ENCODE measurements at places on chromosomes 12 and 14.
A peak's percentile ranks its signal among the peaks of the same experiment; 100 is the strongest.

DNA sequence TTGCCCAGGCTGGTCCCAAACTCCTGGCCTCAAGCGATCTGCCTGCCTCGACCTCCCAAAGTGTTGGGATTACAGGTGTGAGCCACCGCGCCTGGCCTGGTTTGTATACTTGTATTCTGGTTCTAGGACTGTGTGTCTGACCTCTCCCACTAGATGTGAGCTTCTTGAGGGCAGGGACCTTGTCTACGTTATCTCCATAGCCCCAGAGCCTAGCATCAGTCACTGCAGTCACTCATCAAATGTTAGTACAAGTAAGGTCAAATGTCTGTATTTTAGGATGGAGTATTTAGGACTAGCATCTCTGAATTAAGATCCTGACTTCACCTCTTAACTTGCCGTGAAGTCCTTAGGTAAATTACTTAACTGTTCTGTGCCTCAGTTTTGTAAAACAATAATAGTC is 2.9 kb downstream of the RILPL2 start:
- peaks cover 50% of the 10 kb centered on the region for H3K4me1 ChIP-seq
- H3K36me3 ChIP-seq = peaks cover 24% of the 10 kb centered on the region
- H3K27me3 ChIP-seq = no peaks in the 10 kb centered on the region
- DNase-seq = no peak

GRCh38 chr12:20264608-20265114 is 103.7 kb upstream of the PDE3A start:
- H3K27ac ChIP-seq = no peak overlapping the region
- DNase-seq = no peak
- H3K4me1 ChIP-seq = no peaks in the 10 kb centered on the region
- no peak overlapping the region for H3K4me3 ChIP-seq
- no peaks in the 10 kb centered on the region for H3K36me3 ChIP-seq

DNA sequence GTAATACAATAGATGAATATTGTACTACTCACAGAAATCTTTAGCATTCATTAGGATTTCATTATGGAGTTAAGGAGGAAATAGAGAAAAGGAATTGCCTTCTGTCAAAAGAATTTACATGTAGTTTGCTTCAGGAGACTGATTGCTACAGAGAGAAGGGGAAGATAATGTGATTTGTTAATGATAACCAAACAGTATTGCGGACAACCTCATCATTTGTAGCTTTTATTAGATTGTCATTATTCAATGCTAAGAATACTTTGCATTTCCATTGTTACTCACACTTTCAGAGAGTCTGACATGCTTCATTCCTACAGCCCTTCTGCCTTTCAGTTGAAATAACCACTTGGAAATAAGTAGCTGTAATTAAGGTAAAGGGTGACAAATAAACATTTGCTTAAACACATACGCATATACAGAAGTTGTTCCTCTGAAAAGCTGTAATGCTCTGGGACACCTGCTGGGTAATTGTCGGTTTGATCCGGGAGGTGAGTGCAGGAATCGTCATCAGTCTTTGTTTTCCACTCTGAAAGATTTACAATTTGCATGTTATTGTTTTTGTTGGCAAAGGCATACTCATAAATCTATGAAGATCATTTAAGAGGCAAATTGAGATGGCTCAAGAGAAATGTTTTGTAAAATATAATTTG is 600.2 kb downstream of the TRHDE start:
- DNase-seq = no peak
- H3K4me3 ChIP-seq = no peak overlapping the region
- H3K27me3 ChIP-seq = no peaks in the 10 kb centered on the region

DNA sequence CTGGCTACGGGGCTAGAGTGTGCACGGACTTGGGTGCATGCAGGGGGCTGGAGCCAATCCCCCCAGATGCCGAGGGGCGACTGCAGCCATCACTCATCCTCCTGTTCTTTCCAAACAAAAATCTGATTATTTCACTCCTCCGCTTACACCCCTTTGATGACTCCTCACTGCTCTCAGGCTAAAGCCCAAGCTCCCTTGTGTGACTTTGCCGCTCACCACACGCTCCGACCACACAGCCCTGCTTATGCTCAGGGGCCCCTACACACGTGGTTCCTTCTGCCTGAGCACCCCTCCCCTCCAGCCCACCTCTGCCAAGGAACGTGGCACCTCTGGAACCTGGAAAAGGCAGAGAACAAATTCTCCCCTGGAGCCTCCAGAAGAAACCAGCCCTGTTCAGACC is 13.7 kb downstream of the CHFR start:
- H3K27ac ChIP-seq = peak overlapping the region; percentile 23
- H3K36me3 ChIP-seq = peaks cover 39% of the 10 kb centered on the region
- no peaks in the 10 kb centered on the region for H3K27me3 ChIP-seq
- peaks cover 19% of the 10 kb centered on the region for H3K4me1 ChIP-seq
- no peak for DNase-seq

DNA sequence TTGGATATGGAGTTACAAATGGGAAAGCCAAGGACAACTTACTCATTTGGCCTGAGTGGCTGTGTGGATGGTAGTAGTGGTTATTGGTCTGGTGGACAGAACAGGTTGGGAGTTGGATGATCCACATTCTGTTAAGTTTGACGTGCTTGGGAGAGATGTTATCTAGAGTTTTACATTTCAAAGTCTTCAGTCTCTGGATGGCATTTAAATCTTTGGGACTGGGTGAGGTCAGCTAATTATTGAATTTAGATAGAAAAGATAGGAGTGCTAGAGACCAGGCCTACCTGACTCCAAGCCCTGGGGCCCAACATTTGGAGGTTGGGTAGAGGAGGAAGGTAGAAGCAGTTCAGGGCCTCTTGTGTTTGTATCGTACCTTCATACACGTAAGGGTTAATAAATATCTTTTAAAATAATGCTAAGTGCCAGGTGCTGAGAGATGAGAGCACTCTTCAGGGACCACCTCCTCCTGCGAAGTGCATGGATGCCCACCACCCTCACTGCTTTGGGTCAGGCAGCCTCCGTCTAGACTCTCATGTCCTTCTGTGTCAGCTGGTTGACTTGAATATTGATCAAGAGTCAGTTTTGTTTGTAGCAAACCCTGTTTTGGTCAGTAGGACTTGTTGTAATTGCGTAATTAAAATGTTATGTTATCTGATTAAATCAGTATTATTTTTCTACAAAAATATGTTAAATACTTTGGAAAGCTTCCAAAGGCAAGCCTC is 460.4 kb upstream of the RGS6 start:
- peaks cover 67% of the 10 kb centered on the region for H3K4me1 ChIP-seq
- DNase-seq = no peak
- peak overlapping the region; percentile 42 for H3K27ac ChIP-seq

DNA sequence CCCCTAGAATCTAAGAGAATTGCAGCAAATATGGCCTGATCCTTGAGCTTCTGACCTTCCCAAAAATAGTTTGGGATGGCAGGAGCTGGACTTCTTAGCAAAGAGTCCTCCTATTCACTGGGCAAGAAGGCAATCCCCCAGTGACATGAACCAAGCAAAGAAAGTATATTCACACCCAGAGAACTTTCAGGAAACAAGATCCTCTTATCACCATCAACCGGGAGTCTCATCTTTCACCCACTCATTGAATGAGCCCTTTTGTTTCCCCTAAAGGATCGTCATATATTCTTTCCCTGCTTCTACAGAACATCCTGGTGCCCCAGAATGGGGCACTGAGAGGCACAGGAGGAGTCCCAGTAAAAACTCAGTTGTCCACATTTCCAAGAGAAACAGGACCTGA is 19.7 kb downstream of the SPTB start:
- no peaks in the 10 kb centered on the region for H3K36me3 ChIP-seq
- H3K27ac ChIP-seq = no peak overlapping the region
- H3K4me1 ChIP-seq = no peaks in the 10 kb centered on the region
- H3K27me3 ChIP-seq = peaks cover 31% of the 10 kb centered on the region
- no peak overlapping the region for H3K4me3 ChIP-seq

DNA sequence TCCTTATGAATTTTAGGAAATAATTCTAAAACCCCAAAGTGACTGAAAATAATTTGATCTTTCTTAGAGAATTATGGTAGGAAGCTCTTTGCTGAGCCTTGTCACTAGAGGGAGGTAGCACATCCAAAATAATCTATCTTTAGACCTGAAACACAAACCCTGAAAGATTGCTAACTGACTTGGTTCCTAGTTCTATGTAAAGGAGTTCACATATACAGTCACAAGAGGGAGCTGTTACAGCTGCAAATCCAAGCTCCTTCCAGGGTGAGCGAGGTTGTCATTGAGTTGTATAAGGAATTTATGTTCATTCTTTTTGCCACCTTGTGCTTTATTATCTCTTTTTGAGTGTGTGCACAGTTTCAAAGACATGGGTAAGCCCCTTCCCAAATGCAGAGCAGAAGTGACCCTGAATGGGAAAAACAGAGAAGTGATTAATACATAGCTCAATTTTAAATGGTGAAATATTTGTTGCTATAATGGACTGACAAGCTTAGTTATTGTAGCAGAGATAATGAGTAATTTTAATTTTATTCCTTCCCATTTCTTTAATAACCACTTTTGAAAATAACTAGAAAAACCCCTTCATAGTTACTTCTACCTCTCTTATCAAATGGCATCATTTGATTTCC is 387.9 kb downstream of the DAD1 start:
- no peak overlapping the region for H3K4me3 ChIP-seq
- no peak for DNase-seq
- H3K27ac ChIP-seq = peak overlapping the region; percentile 44
- H3K27me3 ChIP-seq = no peaks in the 10 kb centered on the region
- H3K4me1 ChIP-seq = peaks cover 6% of the 10 kb centered on the region

- H3K36me3 ChIP-seq = peaks cover 4% of the 10 kb centered on the region
- peak; percentile 39 for DNase-seq
- H3K4me3 ChIP-seq = peak overlapping the region; percentile 84
- no peaks in the 10 kb centered on the region for H3K27me3 ChIP-seq
- peak overlapping the region; percentile 92 for H3K27ac ChIP-seq
These were observed 228.7 kb upstream of the CRY1 start for GRCh38 chr12:107322063-107322462.

- H3K4me1 ChIP-seq = no peaks in the 10 kb centered on the region
- no peak for DNase-seq
- peaks cover 6% of the 10 kb centered on the region for H3K27me3 ChIP-seq
- H3K36me3 ChIP-seq = no peaks in the 10 kb centered on the region
- no peak overlapping the region for H3K4me3 ChIP-seq
These were observed 14.7 kb upstream of the TRIM9 start for GRCh38 chr14:51109651-51110050.

GRCh38 chr12:19411234-19412204 is 27.8 kb upstream of the AEBP2 start:
- no peaks in the 10 kb centered on the region for H3K27me3 ChIP-seq
- H3K4me3 ChIP-seq = no peak overlapping the region
- H3K36me3 ChIP-seq = no peaks in the 10 kb centered on the region
- no peaks in the 10 kb centered on the region for H3K4me1 ChIP-seq
- H3K27ac ChIP-seq = no peak overlapping the region

DNA sequence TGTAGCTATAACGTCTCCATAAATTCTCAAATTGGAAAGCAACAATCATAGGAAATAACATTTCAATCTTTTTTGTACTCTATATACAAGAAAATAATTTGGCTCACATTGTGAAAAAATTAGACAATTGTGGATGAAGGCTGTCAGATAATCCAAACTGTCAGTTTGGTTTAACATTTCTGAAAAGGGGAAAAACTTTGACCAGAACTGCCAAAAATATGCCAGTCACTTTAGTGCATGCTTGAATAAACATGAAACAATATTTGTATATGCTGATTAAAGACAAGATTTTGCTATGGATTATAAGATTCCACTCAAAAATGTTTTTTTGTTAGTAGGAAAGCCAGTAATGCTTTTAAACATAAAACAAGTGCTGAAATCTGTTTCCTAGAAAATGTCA is 38.9 kb downstream of the CCDC59 start:
- H3K4me3 ChIP-seq = no peak overlapping the region
- DNase-seq = no peak
- H3K36me3 ChIP-seq = no peaks in the 10 kb centered on the region
- peaks cover 5% of the 10 kb centered on the region for H3K27me3 ChIP-seq

DNA sequence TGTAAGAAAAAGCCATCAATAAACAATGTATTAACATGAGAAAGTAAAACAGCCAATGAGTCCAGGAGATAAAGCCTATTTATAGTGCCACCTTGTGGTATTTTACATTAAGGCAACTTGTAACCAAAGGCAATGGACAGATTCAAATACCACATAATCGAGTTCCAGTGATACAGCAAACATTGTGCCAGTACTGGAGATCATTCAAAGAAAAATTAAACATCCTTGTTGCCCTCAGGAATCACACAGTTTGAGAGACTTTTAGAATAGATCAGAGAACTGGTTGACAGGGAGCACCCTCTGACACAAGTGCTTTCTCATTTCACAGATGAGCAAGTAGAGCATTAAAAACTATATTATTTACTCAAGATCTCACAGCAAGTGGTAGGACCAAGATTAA is 98.1 kb downstream of the DDHD1 start:
- H3K27ac ChIP-seq = no peak overlapping the region
- no peak for DNase-seq
- H3K4me1 ChIP-seq = peaks cover 13% of the 10 kb centered on the region
- peaks cover 27% of the 10 kb centered on the region for H3K36me3 ChIP-seq

DNA sequence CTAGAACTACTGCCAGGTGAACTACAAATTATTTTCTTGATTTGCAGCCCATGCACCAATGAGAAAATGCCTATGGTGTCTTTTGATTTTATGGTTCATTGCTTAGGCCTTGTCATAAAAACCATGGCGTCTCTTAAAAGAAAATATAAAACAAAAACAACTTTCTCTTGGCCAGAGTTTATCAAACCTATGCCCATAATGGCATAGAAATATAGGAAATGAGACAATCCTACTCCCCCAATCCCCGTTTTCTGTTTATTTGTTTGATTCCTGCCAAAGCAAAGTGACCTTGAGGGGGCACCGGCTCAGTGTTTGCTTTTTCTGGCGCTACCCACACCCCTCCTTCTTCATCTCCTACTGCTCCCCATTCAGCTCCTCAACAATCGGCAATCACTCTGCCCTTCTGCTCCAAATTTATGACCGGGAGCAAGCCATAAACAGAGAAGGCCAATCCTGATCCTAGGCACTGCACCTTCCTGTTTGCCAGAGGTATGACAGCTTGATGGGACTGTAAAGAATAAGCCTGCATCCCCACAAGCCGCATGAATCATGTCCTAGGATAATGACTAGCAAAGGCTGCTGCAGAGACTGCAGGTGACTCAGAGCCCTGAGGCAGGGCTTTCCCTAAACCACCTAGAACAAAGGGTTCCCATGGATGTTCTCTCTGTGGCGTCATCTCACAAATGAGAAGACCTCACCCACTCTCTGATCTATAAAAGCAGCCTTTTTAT is 874.9 kb downstream of the NRXN3 start:
- H3K4me3 ChIP-seq = no peak overlapping the region
- no peak overlapping the region for H3K27ac ChIP-seq
- no peak for DNase-seq
- H3K36me3 ChIP-seq = no peaks in the 10 kb centered on the region
- H3K4me1 ChIP-seq = no peaks in the 10 kb centered on the region

Measured in activated T-helper 1 cell treated with anti-CD3 and anti-CD28 coated beads, Interleukin-12 subunit alpha, Interleukin-12 subunit beta, Interleukin-2, Interleukin-4 antibody, amounts not matched to agents 30 ng/mL and 10 ng/mL and 1 ng/mL, durations not matched to agents 14 hours and 24 hours and 36 hours (primary cell).